Testis (tissue), 5 donors: ENCODE measurements at places on chromosomes 16 and 17.

GRCh38 chr17:37261286-37261685, 114.5 kb upstream of the C17orf78 start:
- DNase-seq, result no peak

GRCh38 chr17:32265192-32265923, at the start of gene RHBDL3:
Gene RHBDL3 (plus strand): TSS chr17:32265832. CDS start chr17:32266190, 358 bp downstream.
- no peak for DNase-seq

- no peak for DNase-seq
Measured at GRCh38 chr16:89052890-89053724, 40.5 kb upstream of the ACSF3 start.

DNA sequence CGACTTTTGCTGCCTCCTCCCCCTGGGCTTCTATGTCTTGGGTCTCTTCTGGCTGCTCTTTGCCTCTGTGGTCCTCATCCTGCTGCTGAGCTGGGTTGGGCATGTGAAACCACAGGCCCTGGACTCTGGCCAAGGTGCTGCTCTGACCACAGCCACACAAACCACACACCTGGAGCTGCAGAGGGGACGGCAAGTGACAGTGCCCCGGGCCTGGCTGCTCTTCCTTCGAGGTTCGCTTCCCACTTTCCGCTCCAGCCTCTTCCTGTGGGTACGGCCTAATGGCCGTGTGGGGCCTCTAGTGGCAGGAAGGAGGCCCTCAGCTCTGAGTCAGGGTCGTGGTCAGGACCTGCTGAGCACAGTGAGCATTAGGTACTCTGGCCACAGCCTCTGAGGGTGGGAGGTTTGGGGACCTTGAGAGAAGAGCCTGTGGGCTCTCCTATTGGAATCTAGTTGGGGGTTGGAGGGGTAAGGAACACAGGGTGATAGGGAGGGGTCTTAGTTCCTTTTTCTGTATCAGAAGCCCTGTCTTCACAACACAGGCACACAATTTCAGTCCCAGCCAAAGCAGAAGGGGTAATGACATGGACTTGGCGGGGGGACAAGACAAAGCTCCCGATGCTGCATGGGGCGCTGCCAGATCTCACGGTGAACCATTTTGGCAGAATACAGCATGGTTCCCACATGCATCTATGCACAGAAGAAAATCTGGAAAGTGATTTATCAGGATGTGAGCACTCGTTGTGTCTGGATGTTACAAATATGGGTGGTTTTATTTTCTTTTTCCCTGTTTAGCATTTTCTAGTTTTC, 2.3 kb downstream of the GP1BA start:
- DNase-seq, result no peak

DNA sequence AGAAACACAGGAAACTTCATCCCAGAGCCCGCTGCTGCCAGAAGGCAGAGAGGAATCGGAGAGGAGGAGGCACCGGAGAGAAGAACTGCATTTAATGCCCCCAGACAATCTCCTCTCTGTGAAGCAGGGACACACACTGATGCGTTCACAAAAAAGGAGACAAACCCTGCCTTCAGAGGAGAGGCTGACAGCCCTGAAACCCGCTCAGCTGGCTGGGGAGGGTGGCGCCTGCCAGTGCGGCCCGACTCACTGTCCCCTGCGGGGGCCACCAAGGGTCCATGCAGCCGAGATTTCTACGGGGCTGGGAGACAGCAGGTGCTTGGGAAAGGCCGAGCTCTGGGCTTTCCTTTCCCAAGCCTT, 21.9 kb upstream of the CACNG1 start:
- no peak for DNase-seq
